Lower leg skin (tissue), 4 donors: ENCODE measurements at places on chromosomes 5 and 9. TPM values are rescaled to one million over a fixed set of nuclear protein-coding genes. Genes with fewer than 3 reads are reported as not detected.

Gene TICAM2
- 0.72 TPM for total RNA-seq

Gene MYMK
- total RNA-seq, result not detected

Gene IGIP
- 8.5 TPM for total RNA-seq

Gene ITK
- total RNA-seq, result 5.2 TPM

Gene DNAJC25
- total RNA-seq, result 7.3 TPM

Gene SHOC1
- 1.3 TPM for total RNA-seq

Gene BRINP1
- total RNA-seq, result not detected

Gene UBQLN1
- 106 TPM for total RNA-seq

Gene NTNG2
- 0.15 TPM for total RNA-seq

Gene ORM2
- not detected for total RNA-seq

Gene SLC6A18
- not detected for total RNA-seq

Gene FOXD1
- total RNA-seq, result 0.63 TPM

Gene PITX1
- 0.15 TPM for total RNA-seq

Gene FCN2
- not detected for total RNA-seq

Gene CDO1
- 10.4 TPM for total RNA-seq

Gene FOXD4L6
- not detected for total RNA-seq
